ENCODE measurements at places on chromosomes 6 and 20.

DNA sequence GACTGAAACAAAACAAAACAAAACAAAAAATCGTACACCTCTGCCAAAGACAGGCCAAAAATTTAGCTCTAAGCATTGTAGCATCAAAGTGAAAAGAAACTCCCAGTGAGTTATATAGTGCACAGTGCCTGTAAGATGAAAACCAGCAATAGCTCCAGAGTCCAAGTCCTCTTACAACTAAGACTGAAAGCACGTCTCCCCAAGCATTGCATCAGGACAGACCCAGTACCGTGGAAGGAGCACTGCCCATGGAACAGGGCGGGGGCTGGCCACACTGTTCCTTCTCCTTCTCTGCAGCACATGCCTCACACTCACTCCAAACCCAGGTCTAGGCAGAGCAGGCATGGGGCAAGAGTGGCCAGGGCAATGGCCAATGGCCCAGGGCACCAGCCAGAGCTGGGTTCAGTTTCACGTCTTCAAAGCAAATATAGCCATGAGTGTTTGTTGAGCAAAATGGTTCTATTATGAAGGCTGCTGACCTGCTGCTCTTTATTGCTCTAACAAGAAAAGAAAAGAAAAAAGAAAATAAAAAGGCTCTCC, 72.2 kb upstream of the PBOV1 start:
- no peak for DNase-seq

DNA sequence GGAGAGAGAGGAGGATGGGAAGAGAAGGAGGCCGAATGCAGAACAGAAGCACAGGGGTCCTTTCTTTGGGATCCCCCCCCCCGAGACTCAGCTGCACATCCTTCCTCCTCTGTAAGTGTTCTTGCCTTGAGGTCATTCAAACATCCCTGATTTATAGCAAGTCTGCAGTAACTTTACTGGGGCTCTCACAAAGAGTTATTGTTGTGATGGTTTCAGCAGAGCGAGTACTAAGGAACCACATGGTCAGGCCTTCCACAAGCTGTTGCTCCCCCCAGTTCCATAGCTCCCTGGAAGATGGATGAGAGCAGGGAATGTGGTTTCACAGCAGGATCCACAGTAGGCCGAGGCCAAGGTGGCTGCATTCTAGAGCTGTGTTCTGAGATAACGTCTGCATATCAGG, 351.4 kb upstream of the CDH4 start:
- DNase-seq: no peak

- DNase-seq: no peak
Measured at GRCh38 chr6:44918671-44919296, 409.3 kb upstream of the RUNX2 start.

- no peak for DNase-seq
Measured at GRCh38 chr6:23608931-23609435, 517.0 kb upstream of the NRSN1 start.

DNA sequence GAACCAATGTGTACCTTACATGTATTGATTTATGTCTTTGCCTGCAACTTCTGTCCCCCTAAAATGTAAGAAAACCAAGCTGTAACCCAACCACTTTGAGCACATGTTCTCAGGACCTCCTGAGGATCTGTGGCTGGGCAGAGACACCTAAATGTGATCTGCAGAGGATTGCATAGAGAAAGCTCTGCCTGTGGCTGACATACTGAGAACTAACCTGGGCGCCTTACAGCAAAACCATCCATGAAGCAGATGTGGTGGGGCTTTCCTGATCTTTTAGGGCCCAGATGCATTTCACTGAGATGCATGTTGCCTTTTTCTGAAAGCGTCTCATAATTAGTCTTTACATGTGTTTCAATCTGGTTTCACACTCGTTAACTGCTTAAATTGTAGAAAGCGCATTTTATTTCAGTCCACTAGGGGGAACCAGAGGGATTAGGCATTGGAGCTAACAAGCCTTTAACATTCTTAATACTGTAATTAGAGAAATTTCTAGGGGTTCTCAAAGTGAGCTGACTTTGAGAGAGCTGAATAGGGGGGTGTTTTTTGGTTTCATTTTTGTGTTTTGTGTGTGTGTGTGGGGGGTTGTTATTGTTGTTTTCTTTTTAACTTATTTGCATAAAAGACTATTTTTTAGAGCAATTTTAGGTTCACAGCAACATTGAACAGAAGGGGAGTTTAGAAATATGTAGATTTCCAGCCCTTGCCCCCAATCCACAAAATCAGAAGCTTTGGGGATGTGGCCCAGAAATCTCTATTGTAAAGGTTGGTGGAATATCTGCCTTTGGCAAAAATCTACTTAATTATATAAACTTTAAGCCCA, 50.9 kb upstream of the FAM184A start:
- no peak for DNase-seq

- no peak for DNase-seq
Measured at GRCh38 chr6:41336824-41337223, 1.4 kb downstream of the NCR2 start.

DNA sequence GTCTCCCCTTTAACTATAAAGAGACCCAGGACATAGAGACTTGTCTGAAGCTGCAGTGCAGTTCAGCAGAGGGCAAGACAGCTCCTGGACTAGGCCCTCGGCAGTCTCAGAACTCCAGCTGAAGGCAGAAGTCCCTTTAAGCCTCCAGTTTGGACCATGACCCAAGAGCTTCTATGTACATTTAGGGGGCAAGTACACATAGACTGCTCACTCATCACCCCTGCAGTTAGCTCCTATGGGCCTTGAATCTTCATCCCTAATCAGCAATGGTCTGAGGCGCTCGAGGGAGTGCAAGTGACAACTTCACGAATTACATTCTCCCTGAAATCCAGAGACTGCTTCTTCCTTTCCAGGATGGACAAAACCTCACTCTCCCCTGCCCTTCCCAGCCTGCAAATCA, 47.4 kb downstream of the KCNK5 start:
- no peak for DNase-seq

GRCh38 chr6:156887623-156888269, 110.6 kb downstream of the ARID1B start:
- DNase-seq: no peak

DNA sequence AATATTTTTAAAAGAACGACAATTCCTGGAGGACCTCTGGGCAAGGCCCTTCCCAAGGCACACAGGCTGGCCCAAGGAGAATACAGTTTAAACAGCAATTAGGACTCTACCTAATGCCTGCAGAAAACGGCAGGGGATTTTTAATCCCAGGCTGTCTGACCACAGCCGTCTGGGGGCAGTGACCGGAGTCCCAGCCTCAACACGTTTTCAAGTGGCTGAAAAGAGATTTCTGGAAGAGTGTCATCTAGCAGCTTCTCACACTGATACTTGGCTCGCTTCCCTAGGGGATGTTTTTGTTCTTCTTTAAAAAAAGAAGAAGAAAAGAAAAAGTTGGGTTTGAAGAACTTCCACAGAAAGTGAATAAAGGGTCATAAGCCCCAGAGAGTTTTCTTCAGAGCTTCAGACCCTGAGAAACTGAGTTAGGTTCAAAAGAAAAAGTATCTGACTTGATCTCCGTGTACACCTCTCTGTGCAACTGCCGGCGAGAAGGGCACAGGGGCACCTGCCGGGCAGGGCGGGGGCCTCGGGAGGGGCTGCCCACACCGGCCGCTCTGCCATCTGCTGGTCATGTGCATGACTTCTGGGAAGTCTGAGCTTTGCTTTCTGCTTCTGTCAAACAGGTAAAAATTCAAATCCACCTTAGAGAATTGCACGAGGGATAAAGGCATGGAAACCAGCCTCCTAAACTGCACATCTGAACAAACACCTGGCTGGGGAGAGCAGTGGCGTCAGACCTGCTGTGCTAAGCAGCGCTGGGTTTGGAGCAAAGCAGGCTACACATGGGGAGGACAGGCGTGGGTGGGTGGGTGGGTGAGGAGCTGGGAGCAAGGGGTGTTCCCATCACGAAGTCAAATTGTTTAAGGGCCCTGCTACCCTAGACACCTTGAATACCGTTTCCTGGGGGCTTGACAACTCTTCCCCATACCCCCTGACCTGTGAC, 33.0 kb downstream of the RRBP1 start:
- no peak for DNase-seq

DNA sequence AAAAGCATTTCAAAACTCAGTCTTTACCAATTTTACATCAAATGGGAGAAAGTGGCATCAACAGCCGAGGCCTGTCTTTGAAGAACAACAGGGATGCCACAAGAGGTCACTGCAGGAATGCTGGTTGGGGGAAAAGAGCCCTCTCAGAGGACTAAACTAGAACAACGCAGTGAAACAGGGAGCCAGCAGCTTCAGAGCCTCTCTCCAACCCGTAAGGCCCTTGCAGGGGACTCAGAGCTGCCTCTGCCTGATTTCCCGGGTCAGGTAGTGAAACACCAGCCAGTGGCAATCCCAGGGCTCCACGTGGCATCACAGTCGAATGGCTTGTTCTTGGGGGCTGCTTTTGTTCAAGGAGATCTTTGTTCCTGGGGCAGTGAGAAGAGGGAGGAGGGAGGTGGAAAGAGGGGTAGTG, 55.0 kb upstream of the KCNK16 start:
- peak; percentile 81 for DNase-seq

DNA sequence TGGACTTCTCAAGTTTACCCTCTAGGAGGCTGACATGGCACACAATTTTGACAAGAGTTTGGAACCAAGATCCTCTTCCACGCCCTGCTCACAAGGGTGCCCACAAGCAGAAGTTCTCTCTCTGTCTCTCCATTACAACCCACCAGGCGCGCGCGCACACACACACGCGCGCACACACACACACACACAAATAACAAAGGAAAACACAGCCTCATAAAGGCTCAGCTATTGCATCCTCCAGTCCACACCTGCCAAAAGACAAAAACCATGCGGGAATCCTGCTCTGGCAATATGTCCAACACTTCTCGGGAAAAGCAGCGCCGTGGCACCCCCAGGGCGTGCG, 870 bp downstream of the PAK5 start:
- DNase-seq: no peak
